ENCODE measurements at places on chromosomes 1 and 21.

GRCh38 chr21:28893687-28894086 lies 99.0 kb downstream of the LTN1 start:
- DNase-seq: no peak

GRCh38 chr1:82000221-82000620 lies 199.5 kb downstream of the ADGRL2 start:
- no peak for DNase-seq

DNA sequence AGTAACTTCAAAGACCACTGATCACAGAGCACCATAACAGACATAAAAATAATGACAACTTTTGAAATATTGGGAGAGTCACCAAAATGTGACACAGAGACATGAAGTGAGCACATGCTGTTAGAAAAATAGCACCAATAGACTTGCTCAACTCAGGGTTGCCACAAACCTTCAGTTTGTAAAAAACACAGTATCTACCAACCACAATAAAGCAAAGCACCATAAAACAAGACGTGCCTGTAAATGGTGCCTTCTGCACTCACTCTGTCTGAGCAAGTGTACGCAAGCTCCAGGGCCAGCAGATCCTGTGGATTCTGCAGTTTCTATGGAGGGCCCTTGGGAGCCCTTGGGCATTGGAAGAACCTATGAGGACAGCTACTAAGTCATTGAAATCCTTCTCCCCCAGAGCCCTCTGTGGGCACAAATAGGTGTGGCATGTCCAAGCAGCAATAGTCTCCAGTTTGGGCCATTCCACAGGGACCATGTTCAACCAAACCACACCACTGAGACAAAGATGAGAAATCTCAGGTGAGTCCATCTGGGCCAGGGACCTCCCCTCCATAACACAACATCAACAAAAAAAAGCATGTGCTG lies 116.9 kb upstream of the RAB4A start:
- DNase-seq: peak; percentile 59

DNA sequence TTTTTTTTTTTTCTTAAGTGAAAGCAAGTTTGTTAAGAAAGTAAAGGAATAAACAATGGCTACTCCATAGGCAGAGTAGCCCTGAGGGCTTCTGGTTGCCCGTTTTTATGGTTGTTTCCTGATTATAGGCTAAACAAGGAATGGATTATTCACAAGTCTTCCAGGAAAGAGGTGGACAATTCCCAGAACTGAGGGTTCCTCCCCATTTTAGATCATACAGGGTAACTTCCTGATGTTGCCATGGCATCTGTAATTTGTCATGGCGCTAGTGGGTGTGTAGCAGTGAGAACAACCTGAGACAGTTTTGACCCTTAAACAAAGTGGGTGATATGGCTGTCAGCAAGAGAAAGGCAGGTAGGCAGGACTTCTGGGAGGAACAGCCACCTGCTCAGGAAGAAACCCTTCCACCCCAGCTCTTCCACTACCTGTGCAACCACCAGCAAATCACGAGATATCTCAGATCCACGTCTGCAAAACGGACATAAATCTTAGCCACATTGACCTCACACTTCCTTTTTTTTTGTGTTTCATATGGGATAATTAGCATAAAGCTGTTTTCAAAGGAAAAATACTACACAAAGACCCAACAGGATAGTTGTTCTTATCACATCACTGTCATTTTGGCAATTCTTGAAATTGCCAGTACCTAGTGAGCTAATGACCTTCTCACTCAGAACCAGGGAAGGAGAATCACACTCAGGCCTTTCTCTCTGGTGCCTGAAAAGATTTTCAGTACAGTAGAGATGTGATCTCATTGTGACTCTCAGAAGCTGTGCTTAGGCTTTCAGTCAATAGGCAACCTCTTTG lies 34.8 kb upstream of the DUSP10 start:
- no peak for DNase-seq

DNA sequence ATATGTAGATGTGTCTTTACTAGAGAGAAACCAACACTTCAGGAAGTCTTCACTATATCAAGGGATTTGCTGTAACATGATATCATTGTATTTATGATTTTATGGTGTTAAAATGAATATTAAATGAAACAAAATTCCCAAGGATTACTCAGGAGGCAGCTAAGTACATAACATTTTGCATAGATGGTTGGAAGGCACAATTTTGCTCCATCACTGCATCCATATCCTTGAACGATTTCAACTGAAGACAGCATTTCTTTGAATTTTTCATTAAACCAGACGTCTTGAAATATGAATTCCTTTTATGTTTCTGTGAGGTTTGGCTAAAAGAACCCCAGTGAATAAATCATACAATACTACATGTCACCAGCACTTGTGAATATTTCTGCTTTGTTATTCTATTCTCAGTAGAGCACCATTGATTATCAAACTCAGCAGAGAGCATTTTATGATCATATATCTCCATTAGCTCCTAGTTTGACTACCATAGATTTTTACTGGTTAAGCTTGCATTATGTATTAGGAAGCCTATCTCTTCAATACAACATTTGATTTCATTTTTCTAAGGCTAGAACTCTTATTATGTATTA lies 37.3 kb downstream of the SPATA17 start:
- no peak for DNase-seq

- no peak for DNase-seq
These were observed 6.8 kb downstream of the MEF2D start for GRCh38 chr1:156493742-156494141.

DNA sequence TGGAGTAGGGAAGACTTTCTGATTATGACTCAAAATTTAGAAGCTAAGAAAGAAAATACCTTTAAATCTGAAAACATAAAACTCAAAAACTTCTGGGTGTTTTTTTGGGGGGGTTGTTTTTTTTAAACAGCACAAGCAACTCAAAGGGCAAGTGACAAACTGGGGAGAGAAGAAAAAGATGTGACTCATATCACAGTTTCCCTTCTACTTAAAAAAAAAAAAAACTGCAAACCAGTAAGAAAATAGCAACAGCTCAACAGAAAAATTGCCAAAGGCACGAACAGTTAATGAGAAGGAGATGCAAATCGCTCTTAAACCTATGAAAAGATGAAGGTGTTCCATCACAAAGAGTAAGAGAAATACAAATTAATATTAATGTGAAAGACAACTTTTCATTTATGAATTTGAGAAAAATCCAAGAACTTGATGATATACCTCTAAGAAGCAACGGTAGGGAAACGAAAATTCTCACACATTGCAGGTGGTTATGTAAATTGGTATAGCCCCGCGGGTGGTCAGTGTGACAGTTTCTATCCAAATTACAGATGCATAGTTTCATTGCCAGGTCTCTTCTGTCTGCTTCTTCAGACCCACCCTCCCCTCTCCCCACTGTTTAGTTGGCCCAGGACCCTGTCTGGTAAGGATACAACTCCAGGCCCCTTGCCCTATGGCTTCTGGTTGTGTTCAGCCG lies 9.0 kb downstream of the IFNAR2 start:
- DNase-seq: no peak

- no peak for DNase-seq
These were observed 21.4 kb upstream of the LRRC38 start for GRCh38 chr1:13535227-13535626.

DNA sequence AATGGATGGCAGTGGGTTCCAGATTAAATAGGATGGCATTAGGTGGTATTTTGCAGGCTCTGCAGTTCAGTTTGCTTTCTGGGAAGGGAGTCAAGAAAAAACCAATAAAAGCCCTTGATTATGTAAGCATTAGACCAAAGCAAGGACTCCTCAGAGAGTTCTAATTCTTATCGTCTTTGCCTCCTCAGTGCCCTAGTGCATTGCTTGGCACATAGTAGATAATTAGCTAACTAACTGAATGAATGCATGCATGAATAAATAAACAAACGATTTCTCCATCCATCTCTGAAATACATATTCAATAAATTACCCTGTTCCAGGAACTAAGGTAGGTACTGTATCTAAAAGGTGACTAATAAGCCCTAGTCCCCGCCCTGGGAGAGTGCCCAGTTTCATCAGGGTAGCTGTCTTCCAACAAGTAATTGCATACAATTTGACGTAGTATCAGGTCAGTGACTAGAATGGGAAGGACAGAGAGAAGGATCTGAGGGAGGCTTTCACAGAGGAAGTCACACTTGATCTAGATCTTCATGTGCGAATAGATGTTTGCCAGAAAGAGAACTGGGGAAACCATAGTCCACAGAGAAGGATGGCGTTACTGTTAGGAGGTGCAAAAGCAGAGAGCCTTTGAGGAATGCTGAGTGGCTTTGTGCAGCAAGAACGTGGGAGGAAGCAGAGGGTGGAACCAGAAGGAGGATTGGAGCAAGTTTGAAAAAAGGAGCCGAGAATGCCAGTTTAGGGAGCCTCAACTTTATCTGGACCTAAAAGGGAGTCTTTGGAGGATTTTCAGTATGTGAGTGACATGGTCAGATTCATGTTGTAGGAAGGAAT lies 111.4 kb downstream of the TBX19 start:
- DNase-seq: no peak

Data from T47D (cell line).